ENCODE measurements at places on chromosomes 12 and 14.

DNA sequence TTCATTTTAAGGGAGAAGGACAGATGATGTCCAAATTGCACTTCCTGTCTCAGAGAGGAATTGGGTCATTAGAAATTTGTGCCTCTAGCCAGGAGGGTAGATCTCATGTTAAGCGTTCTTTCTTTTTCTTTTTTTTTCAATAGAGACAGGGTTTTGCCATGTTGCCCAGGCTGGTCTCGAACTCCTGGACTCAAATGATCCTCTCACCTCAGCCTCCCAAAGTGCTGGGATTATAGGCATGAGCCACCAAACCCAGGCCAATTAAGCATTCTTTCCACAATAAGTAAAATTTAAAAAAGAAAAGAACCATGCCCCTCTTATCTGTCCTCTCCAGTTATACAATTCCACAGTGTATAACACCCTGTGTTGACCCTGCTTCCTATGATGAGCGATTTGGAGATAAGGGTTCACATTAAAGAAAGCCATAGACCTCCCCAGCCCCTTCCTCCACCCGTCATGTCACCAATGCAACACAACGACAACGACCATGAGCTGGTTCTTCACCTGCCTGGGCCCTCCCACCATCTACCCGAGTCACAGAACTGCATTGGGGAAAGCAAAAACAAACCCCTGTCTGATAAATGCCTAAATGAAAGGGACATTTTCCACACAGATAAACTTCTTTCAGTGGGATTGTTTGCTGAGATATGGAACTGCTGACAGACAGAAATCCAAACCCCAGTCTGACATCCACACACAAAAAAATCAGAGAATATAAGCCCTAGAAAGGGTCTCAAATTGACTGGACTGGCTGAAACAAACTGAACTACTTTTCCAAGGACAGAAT is 37.3 kb downstream of the SSH1 start:
- DNase-seq: no peak

DNA sequence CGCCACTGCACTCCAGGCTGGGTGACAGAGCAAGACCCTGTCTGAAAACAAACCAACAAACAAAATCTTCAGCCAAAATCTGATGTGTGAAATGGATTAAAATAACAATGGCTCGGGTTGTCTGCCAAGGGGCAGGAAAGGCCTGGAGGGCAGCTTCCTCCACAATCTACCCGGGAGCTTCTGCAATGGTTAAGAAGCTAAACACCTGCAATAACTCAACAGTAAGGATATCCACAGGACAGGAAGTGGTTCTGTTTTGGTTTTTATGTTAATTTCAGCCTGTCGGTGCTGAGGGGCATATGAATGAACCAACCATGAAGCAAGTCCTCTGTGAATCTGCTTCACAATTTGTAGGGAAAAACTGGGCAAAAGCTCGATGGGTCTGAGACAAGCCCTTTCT is 34.4 kb downstream of the RAD52 start:
- DNase-seq: no peak

DNA sequence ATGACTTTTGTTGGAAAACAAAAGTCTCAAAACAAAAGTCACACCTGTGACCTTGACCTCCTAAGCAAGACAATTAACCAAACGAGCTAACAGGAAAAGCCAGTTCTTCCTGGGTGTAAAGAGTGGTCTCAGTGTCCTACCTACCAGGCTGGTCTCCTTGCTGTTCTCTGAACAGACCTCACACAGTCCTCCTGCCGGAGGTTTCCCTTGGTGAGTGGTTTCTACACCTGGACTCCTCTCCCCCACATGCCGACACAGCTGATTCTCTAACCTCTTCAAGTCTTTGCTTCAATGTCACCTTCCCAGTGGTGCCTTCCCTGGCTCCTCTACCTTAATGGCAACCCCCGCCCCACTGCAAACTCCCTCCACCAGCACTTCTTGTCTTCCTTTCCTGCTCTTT is 238.6 kb downstream of the ZFP36L1 start:
- no peak for DNase-seq

- DNase-seq: no peak
Measured at GRCh38 chr12:4001841-4002240, 128.6 kb upstream of the PARP11 start.

DNA sequence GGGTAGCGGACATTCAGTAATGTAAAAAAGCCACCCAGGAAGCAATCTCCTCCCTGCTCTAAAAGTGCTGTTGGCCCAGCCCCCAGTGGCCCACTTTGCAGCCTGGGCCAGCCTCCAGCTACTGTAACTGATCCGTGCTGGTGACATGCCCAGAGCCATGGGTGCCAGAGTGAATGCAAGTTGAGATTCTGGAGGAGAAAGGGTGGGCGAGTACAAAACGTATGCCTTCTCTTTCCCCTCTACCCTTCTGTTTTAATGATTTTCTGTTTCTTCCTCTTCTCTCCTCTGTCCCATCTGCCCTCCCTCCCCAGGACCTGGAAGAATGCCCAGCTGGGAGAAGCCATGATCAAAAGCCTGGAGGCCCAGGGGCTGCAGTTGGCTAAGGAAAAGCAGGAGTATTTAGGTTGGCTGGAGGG is 16.9 kb downstream of the PLEKHD1 start:
- DNase-seq: no peak

GRCh38 chr12:108235197-108235984 is 103.7 kb downstream of the CMKLR1 start:
- DNase-seq: no peak

- no peak for DNase-seq
Measured at GRCh38 chr12:14171106-14171505, 189.7 kb upstream of the GRIN2B start.

DNA sequence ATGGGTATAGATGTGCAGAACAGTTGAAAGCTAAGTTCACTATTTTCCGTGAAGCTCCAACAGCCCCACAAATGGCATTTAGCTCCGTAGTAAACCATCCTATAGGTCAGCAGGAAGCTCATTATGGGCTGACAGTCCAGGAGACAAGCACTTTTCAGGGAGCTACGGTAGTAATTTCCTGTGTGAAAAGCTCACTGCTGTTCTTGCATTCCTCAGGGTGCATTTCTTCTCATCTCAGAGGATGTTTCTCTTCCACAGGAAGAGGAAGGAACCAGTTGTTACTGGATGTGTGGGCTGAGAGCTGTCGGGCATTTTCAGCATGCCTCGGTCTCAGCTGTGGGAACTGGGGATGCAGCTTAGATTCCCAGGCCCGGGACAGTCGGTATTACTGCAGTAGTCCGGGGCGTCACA is 72.8 kb downstream of the GALNT4 start:
- no peak for DNase-seq

GRCh38 chr14:76551906-76552305 is 176.0 kb downstream of the ESRRB start:
- no peak for DNase-seq

GRCh38 chr14:75875958-75876357 is 105.8 kb downstream of the TGFB3 start:
- no peak for DNase-seq

DNA sequence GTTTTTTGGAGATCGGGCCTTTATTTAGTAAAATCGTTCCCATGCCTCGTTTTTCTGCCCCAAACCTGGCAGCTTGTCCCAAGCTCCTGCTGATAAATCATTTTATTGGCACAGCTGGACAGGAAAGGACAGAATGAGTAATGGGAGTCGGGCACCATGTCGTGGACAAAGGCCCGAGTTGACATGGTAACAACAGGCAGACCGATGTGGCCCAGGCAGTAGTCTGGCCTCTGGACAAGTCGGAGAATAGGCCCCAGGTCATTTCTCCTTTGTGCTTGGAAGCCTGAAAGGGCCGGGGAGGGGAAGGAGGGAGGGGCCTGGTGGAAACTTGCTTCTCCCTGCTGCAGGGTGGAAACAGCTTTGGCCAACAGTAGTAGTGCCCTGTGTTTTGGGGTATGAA is 234.9 kb downstream of the SUDS3 start:
- DNase-seq: no peak

- no peak for DNase-seq
Measured at GRCh38 chr12:24705741-24706358, 243.1 kb downstream of the BCAT1 start.

- no peak for DNase-seq
Measured at GRCh38 chr14:52988139-52988538, 37.3 kb upstream of the FERMT2 start.

- no peak for DNase-seq
Measured at GRCh38 chr12:120483621-120484020, 12.3 kb upstream of the DYNLL1 start.

DNA sequence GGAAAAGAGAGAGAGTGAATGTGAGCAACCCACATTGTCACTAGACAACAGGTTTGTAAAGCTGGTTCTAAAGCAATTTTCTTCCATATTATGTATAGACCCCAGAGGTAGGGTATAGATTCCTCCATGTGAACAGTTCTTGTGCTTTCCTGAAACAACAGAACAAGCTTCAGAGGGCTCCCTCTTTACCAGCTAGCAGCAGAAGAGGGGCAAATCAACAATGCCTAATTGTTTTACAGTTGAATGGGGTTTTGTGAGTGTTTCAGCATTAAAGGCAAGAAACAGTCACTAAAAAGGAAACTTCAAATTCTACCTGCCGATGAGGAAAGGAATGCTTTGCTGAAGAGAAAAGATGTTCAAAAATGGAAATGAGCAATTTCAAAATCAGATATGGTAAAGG is 341.2 kb upstream of the KITLG start:
- DNase-seq: no peak

GRCh38 chr12:40312982-40313576 is 88.3 kb downstream of the LRRK2 start:
- no peak for DNase-seq

GRCh38 chr12:57529831-57530230 is 7.2 kb downstream of the MBD6 start:
- DNase-seq: no peak

DNA sequence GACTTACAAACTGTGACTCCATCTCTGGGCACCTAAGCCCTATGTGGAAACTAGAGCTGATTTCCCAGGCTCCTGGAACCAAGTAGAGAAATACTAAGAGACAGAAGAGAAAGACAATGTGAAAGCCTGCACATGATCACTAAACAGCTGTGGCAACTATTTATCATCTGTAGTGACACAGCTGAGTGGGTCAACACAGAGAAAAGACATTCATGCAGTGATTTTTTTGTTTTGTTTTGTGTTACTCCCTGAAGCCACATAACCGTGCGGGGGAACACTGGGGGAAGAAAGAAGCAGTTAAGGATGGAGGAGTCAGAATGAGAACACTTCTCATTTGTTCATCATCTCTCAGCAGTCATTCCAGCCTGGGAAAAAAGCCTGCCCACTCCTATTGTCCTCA is 1.5 kb downstream of the PRR4 start:
- DNase-seq: no peak

DNA sequence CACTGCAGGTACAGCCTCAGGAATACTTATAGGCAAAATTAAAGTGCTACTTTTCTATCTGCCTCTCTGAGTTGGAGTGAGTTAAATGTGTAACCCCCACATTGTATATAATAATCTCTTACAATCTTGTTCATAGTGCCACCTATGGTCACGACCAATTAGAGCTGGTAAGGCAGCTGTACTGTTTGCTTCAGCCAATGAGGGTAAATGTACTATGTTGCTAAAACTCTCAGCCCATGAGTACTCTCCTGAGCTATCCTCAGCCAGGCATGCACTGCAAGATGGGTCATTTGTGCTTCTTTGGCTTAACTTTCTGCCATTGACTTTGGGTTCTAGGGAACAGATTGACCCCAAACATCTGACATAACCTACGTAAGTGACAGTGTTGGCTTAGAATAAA is 15.0 kb upstream of the MDM2 start:
- DNase-seq: no peak
